ENCODE measurements at places on chromosomes 11 and 22.

- DNase-seq: no peak
These were observed 424.7 kb downstream of the FAM181B start for GRCh38 chr11:82308979-82309378.

DNA sequence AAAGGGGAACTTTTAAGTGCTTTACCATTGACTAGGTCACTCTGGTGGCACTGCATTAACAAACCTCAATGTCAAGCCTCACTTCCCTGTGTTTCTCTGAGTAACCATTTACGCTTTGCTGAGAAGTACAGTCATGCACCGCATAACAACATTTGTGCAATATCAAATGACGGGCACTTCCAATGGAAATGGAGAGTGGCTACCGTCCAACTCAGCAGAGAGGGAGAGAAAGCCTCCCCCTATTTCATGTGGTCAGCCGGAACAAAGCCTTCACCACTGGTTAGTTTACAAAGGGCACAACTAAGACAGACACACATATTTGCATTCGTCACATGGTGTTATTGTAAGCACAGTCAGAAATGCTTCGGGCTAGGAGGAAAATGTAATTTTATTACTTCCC lies 117.3 kb downstream of the RASSF10 start:
- no peak for DNase-seq

GRCh38 chr11:33896911-33897310 lies 5.0 kb upstream of the LMO2 start:
- no peak for DNase-seq

GRCh38 chr11:94046796-94047195 lies 25.6 kb downstream of the HEPHL1 start:
- no peak for DNase-seq

GRCh38 chr11:10605941-10606381 lies 37.5 kb upstream of the LYVE1 start:
- DNase-seq: no peak

All from Peyer's patch (tissue), 4 donors.